ENCODE measurements at places on chromosomes 2 and 18.

DNA sequence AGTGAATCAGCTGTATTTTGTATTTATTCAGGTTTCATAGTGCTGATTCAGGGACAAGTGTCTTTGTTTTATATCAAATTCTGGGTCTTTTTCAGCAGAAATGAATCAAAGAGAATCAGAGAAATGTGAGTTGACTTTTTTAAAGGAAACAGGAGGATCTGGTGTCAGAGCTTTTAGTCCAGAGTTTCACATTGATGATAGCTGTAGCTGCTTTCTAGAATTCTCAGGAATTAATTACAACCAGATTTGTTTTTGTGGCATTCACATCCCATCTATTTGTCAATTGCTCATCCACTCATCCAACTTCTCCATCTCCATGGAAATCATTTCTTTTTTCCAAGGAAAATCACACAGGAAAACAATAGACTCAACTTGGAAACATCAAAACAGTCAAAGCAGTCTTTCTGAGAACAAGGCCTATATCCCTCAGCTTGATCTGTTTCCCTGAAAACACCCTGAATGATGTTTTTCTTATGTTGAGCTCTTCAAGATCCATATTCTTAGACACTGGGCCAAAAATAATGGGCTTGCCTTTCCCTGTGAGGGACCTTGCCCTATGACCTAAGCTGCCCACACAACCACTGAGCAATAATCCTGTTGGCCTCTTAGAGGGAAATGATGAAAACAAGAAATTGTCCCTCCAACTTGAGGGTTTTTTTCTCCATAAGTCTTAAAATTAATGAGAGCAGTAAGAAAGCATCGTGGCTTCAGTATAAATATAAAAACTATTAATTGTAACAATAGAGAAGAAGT lies 249.5 kb upstream of the FN1 start:
- no peak for DNase-seq

- DNase-seq = peak; percentile 46
Measured at GRCh38 chr2:204645018-204645773, 99.9 kb downstream of the PARD3B start.

- DNase-seq = peak; percentile 8
Measured at GRCh38 chr2:118539290-118539689, 308.2 kb downstream of the EN1 start.

- no peak for DNase-seq
Measured at GRCh38 chr2:104620801-104621200, 233.1 kb upstream of the POU3F3 start.

DNA sequence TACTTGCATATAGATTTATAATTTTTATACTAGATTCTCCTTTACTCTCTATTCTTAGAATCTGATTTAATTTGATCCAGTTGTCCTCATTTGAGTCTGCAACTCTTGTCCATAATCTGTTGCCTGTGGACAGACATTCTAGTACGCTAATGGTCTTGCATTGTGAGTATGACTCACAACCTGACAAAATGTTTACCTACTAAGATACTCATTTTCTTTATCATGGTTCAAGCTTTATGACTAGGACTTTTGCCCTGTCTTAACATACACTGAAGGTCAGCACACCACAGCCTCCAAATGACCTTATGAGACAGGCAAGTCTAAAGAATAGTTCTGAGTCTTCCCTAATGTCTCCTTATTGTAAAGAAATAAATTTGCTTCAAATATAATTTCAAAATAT lies 142.3 kb upstream of the CDH7 start:
- DNase-seq = no peak

DNA sequence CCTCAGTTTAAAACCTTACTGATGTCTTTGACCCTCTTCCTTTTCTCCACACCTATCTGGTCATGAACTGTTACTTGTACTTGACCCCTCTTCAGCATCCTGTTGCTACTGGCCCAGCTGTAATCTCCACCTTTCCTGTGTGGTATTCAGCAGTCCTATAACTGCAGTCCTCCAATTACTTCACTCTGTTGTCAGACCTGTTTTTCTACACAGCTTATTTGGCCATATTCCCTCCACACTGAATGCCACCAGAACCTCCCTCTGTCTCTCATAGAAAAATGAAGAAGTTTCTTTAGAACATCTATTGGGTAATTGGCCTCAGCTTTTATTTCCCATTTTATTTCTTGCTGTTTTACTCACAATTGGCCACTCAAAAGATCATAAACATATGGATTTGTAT lies 155.4 kb downstream of the ASXL3 start:
- DNase-seq = no peak

DNA sequence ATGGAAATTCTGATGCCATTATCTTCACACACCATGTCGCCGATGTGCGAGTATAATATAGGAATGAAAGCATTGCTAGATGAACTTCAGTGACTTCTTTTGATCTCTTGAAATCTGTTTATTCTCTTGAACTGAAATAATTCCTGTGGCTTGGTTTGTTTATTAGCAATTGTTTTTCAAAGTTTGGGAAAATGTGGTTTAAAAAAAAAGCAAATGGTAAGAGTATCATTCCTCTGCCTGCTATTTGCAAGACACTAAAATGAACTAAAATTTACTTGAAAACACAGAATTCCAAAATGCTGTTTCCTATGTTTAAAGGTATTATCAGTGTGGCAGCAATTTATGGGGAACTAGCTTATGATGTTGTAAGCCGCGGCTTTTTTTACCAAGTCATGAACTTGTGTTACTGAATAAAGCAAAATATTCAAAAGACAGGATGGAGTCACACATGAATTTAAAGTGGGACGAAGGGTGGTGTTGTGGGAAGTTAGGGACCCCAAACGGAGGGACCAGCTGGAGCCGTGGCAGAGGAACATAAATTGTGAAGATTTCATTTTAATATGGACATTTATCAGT lies 96.4 kb downstream of the COLEC12 start:
- no peak for DNase-seq

GRCh38 chr2:10080536-10081304 lies 509 bp upstream of the CYS1 start:
- no peak for DNase-seq

GRCh38 chr18:35369126-35369525 lies 8.0 kb downstream of the ZNF396 start:
- no peak for DNase-seq

- no peak for DNase-seq
Measured at GRCh38 chr2:143152637-143153036, 23.4 kb downstream of the ARHGAP15 start.

DNA sequence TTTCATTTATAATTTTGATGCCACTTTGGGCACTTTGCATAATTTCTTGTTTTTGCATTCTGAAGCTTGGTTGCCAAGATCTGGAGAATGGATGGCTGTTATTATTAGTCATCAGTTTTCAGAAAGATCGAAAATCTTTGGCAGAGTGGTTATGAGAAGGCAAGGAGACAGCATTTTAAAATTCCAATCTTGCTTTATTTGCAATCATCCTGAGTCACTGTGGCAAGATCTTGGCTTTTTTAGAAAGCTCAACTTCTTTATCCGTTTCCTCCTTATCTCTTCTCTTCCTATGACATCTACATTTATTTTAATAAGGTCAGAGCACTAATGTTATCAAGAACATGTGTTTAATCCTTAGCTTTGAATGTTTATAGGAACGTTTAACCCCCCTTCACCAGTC lies 31.1 kb upstream of the EIF2AK3 start:
- peak; percentile 57 for DNase-seq

DNA sequence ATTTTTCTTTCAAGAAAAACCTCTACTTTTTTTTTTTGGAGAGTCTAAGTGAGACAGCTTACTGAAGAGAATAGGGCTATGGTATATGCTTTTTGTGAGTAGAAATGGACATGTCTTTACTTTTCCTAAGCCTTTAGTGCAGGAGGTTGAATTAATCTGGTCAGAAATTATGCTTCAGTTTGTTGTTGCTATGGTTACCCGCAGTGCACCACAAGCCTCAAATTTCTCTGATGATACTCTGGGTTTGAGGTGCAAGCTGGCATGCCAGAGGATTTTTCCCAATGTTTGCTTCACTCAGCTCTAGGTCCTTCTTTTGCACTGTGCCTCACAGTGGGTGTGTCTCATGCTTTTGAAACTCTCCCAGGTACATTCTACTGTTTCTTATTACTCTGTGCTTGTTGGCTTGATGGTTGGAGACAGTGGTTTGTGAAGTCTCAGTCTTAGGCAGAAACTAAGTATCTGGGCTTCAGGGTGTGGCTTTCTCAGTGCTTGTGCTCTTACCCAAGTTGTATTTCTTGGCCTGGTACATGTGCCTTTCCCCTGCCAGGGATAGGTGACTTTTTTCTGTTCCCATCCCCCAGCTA lies 278.3 kb downstream of the RBM43 start:
- no peak for DNase-seq

GRCh38 chr2:32360416-32360815 lies 3.6 kb downstream of the BIRC6 start:
- DNase-seq = no peak
